Frontal cortex (tissue), 4 donors: ENCODE measurements at places on chromosomes 12 and 14. TPM values are rescaled to one million over a fixed set of nuclear protein-coding genes. Genes with fewer than 3 reads are reported as not detected.

GRCh38 chr12:42213954-42214426 lies 24.1 kb downstream of the YAF2 start:
- DNase-seq = no peak

DNA sequence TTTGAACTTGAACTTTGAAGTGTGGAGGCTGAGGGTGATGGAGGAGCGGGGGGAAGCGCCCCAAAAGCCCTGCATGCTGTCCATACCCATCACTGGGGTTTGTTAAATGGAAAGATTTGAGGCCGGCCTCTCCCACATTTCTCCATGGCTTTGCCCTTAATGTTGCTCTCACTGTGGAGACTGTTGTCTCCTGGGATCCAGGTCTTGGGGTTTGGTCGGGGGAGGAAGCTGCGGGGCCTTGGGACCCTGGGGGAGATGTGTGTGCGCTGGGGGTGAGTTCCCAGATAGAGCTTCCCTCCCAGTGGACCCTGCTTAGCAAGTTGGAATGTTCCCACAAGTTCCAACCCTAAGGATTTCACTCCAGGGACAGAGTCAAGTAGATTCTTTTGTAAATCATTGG lies 28.0 kb upstream of the LRTM2 start:
- no peak for DNase-seq

GRCh38 chr12:29750131-29750927 lies 33.4 kb downstream of the TMTC1 start:
- DNase-seq = no peak

- no peak for DNase-seq
Measured at GRCh38 chr14:100558226-100558625, 29.0 kb downstream of the BEGAIN start.

GRCh38 chr12:50014342-50014741 lies 11.0 kb downstream of the RACGAP1 start:
- no peak for DNase-seq

Gene CLEC2A
- total RNA-seq = not detected

DNA sequence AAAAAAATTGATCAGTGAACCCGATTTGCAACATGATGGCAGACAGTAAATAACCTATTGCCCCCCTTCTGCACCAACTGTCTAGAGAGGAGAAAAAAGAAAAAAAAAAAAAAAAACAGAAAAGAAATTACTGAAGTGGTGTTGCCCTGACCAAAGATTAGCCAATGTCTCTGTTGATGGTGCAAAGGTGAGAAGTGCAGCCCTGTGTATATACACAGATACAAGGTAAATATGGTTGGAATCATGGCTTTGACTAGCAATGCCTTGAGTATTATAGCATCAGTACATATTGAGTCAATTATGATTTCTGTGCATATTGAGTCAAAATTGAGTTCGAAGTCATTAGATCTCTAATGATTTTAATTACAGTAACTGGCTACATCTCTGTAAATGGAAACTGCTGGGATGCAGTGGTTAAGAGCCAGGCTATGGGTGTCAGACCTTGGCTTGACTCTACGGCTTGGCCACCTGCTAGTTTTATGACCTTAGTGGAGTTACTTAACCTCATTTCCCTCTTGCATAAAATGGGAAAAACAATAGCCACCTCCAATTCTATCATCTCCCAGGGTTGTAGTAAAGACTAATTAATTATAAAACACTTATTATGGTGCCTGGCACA lies 51.0 kb downstream of the EGLN3 start:
- DNase-seq = no peak
